Stimulated activated CD4-positive, alpha-beta T cell treated with anti-CD3 and anti-CD28 coated beads, Interleukin-1b, Interleukin-23, amount 100 ng/mL, for 1 hour (primary cell): ENCODE measurements at places on chromosomes 11 and 22.

DNA sequence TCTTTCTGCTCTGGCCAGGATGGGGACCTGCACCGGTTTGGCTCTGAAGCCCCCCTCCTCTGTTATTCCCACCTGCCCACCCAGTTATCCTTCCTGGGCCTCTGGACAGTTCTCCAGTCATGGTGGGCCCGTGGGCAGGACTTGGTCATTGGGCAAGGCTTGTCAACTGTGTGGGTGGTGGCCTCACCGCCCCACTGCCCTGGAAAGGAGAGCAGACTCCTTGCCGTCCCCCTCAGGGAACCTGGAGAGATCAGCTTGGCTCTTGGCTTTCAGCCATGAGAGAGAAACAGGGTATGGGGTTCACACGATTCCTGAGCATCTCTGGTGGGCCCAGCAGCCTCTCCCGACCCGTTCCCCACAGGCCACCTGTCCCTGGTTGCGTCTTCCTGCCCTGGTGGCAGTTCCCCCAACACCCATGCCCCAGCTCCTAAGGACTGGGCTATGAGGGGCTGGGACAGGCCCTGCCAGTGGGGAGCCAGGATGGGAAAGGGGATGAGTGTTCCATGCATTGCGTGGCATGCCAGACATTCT lies 92.3 kb downstream of the MORC2 start:
- no peak for DNase-seq

DNA sequence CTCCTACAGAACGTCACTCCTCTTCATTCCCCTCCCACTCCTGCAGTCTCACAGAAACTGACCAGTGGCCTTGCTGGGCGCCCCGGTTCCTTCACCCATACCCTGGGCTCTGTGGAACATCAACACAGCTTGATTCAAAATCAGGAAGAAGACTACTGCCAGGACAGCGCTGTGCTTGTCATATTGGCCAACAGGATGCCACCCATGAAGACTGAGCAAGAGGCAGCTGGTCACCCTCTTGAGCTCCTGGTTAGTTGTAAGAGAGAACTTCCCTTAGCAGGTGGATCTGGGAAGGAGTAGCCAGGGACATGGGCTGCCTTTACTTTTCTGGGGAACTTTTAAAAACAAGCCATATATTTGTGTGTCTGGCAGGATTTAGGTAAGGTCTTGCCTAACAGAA lies 110.4 kb upstream of the TIMP3 start:
- DNase-seq = no peak

- DNase-seq = no peak
Observed at GRCh38 chr11:92692826-92693546, 276.5 kb upstream of the MTNR1B start.

DNA sequence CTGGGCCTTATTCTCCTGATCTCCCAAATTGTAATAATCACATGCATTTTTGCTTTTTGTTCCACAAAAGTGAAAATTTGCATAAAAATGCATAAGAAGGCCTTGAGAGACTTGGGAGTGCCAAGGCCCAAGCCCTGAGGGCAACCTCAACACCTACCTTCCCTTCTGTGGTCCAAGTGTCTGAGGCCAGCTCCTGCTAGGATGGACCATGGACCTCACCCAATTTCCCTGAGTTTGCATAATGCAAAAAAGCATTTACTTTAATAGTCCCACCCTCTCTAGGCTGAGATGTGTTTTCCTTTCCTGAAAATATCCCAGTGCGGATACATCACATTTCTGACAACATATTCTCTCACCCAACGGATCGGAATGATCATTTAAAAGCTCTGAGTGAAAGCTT lies 194.1 kb upstream of the TENM4 start:
- DNase-seq = no peak

GRCh38 chr11:118117790-118118601 lies 31.2 kb upstream of the SMIM35 start:
- no peak for DNase-seq

- DNase-seq = no peak
Observed at GRCh38 chr22:46573781-46574437, 36.5 kb upstream of the CELSR1 start.

DNA sequence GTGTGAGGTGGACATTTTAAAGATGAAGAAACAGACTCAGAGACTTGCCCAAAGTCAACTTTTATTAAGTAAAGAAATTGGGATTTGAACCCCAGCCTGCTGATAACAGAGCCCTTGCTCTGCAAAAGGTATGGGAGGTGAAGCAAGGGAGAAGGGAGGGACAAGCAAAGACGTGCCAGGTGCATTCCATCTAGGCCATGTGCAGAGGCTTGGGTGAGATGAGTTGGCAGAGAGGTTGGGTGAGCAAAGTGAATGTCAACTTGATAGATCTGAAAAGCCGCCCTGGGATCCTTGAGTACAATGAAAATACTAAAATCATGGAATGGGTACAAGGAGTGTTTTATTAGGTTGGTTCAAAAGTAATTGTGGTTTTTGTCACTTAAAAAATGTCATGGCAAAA lies 341.3 kb downstream of the CADM1 start:
- DNase-seq = no peak

DNA sequence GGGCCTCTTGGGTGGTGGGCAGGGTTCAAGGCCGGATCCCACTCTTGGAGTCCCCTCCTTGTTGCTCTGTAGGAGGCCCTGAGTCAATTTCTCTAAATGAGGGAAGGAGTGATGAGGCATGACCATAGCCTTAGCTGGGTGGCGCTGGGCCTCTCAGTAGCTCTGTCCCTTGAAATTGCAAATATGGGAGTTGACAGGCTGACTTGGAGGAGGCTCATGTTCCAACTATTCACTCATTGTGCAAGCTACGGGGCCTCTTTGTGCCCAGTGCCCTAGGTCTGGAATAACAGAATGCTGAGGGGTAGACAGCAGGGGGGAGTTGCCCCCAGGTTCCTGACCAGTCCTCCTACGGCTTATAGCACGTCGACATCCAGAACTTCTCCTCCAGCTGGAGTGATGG lies 8.0 kb downstream of the SELENOM start:
- DNase-seq = no peak

- DNase-seq = no peak
Observed at GRCh38 chr11:7905549-7905948, 25.5 kb downstream of the OR10A6 start.

GRCh38 chr22:39185601-39186012 lies 33.1 kb upstream of the CBX7 start:
- DNase-seq = no peak

- peak; percentile 74 for DNase-seq
Observed at GRCh38 chr11:66363805-66364535, 7.6 kb downstream of the SLC29A2 start.

DNA sequence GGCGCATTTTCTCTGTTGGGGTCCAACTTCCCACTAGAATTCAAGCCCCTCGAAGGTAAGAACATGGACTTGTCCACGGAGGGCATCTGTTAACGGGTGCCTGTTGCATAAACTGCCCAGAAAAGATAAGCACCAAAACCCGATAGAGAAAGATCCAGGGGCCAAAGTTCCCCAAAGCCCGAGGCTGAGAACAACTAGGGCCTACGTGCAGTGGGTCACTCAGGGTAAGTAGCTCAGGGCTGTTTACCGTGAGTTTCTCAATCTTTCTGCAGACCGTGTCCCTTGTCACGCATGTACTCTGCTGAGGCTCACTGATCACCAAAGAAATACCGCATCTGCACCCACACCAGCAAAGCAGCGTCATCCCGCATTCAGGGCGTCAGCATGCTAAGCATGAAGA lies 24.4 kb downstream of the PGA5 start:
- DNase-seq = no peak

DNA sequence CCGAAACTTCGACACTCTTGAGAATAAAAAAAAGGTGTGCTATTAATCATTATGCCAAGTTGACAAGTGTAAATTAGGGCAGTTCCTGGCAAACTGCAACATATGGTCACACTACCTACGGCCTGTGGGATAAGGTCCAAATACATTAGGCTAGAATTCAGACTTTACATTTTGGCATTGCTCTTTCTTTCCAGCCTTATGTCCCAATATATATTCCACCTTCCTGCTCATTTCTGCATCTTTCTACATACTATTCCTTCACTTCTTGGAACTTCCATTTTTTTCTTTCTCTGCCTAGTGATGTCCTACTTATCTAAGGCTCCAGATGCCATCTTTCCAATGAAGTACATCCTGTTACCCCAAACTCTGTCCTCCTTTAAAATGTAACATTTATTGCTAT lies 577.2 kb downstream of the LRRC4C start:
- no peak for DNase-seq

- DNase-seq = no peak
Observed at GRCh38 chr22:49525360-49525759, 302.3 kb downstream of the BRD1 start.

- no peak for DNase-seq
Observed at GRCh38 chr22:42978453-42979103, 36.4 kb downstream of the PACSIN2 start.

GRCh38 chr11:27934830-27935145 lies 173.2 kb downstream of the KIF18A start:
- no peak for DNase-seq

GRCh38 chr11:94926698-94927237 lies 46.6 kb downstream of the CWC15 start:
- no peak for DNase-seq

DNA sequence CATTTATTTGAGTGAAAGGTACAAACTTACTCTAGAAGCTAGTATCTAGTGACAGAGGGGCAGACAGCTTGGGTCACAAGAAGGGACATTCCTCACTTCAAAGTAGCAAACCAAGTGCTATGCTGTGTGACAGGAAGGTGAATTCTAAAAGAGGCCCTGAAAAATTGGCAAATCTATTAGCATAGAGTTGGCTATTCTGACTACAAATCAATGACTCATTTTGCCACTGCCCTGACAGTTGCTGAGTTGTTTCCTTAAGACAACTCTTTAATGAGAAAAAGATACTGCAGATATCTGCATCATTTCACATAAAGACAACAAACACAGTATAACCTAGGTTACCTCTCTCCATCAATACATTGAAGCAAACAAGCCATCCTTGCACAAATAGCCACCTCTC lies 524.0 kb upstream of the LRRC4C start:
- no peak for DNase-seq

DNA sequence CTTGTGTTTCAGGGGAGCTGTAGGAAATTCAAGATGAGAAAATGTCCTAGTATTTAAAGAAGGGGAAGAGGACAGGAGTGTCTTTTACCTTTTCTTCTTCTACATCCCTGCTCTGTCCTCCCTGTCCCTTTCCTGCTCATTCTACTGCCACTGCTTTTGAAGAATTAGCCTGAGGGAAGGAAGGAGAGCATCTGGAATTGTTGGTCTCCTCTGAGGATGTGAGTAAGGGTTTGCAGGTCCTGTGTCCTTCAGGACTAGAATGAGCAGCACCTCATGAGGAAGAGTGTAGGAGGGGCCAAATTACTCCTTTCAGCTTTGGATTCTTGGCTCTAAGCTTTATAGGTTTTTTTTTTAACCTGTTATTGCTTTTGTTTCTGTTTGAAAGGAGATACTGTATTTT lies 24.2 kb downstream of the SNU13 start:
- no peak for DNase-seq

GRCh38 chr11:66225066-66225465 lies 43.4 kb upstream of the RAB1B start:
- no peak for DNase-seq

DNA sequence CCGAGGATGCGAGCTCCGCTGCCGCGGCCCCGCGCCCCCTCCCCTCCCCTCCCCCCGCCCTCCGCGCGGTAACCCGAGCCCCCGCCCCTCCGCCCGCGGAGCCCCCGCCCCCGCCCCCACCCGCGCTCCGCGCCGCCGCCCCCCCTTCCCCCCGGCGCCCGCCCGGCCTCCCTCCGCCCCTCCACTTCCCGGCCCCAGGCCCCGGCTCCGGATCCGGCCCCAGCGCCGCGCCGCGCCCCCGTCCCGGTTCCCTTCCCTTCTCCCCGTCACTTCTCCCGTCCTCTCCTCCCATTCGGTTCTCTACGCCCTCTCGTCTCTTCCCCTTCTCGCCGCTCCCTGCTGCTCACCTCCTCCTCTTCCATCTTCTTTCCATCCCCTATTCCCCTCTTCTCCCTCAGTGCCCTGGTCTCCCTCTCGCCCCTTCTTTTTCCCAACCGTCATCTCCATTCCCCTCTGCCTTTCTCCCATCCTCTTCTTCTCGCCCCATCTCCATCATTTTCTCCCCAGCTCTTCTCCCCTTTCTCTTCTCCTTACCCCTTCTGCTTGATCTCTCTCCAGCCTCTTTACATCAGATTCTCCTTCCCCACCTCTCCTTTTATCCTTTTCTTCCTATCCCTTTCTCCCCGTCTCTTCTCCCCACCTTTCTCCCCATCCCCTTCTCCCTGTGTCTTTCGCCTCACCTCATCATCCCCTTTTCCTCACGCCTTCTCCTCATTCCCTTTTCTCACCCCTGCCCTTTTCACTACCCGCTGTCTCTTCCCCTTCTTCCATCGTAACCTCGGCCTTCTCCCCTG lies at the start of gene DCHS1:
TSS of gene DCHS1 (minus strand) at position 20 of the 794 bp plus-strand sequence. CDS start 14,196 bp downstream, outside the sequence.
- DNase-seq = no peak

- DNase-seq = no peak
Observed at GRCh38 chr22:45565171-45565570, 62.5 kb downstream of the FBLN1 start.

DNA sequence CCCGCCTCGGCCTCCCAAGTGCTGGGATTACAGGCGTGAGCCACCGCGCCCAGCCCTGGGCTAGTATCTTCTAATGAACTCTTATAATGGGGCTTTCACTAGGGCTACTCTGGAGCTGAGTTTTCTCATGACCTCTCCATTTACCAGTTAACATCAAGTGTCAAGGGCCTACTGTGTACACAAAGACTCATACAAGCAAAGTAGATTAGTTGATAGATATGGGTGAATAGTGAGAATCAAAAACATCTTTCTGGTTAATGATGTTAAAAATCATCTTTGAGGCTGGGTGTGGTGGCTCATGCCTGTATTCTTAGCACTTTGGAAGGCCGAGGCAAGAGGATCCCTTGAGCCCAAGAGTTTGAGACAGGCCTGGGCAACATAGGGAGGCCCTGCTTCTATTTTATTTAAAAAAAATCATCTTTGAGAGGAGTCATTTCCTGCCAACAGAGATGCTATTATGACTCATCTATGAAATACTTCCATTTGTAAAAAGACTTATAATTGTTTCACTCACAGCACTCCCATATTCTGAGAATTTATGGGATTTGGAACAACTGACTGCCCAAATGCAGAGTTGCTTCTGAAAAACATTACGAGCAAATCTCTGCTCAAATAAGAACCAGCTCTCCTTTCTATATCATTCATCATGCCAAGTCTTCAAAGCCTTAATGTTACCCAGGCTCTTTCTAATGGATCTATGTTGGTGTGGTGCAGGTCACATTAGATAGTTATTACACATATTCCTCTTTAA lies 57.0 kb downstream of the GDPD4 start:
- no peak for DNase-seq
